Activated T-cell treated with anti-CD3 and anti-CD28 coated beads, Interleukin-2, amount 50 U/mL, for 48 hours (primary cell): ENCODE measurements at places on chromosomes 6 and 20.

DNA sequence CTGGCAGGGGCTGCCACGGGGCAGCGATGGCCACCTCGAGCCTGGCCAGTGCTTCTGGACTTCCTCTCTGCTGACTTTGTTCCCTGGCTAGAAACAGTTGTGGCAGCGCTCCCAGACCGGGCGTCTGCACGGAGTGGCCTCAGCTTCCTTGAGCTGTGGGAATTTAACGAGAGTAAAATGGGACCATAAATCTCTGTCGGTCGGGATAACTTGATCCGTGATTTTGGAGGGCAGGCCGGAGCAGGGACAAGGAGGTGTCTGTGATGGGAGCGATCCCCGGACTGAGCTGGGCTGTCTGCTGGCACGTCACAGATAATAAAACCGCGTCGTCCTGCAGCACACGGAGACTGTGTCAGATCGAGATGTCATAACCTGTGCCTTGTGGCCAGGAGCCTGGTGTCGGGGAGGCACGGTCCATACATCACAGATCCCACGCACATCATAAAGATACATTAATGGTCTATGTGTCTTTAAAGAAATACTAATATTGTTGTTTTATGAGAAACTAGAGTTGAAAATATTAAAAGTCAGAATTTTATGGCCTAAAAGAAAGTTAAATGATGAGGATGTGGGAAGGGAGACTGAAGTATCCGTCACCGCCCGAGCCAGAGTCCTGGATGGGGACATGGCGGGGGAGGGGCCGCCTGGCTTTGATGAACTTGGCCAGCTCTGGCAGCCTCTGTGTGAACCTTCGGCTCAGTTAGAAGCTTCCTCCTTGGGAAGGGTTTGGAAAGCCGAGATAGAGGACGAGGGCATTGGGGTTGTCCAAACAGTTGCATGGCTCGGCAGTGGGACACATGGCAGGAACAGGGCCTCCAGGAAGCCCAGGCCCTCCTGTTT is 6.5 kb upstream of the RBBP8NL start:
- no peak for DNase-seq

- no peak for DNase-seq
These were observed 676.6 kb downstream of the DHX35 start for GRCh38 chr20:39638731-39639130.

- DNase-seq = no peak
These were observed 144.9 kb downstream of the AIG1 start for GRCh38 chr6:143205585-143205984.

DNA sequence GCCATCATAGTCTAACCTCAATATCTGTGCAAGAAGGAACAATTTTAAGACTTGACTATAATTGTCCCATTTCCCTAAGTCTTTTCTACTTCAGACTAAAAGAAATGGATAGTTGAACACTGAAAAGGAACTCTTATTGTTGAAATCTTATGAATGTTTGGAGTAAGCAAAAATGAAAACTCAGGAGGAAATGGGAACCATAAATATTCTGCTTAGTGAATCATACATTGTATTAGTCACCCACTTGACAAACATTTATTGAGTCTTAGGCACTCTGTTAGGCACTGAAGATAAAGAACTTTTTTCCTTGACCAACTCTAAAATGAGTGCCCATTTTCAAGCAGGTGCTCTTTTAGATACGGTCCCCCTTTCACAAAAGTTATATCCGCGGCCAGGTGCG is 8.7 kb downstream of the CCDC170 start:
- DNase-seq = no peak

DNA sequence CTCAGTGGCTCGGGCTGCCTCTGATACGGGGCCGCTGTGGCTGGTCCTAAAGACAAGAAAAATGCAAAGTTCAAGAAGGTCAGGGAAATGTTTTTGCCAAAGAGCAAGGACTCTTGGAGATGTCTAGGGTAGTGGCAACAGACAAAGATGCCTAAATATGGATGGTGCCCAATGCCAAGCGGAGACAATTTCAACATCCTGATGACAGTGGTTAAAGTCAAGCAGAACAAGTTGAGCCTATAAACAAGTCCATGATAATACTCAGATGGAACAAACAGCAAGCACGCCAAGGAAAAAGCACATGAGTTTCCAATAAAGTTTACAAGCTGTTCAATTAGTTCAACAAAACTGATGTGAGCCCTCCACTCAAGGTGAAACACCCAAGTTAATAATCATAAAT is 51.1 kb downstream of the SLC22A1 start:
- no peak for DNase-seq

GRCh38 chr20:2139250-2139649 is 37.6 kb downstream of the STK35 start:
- no peak for DNase-seq

- DNase-seq = no peak
These were observed 24.2 kb upstream of the FRMD1 start for GRCh38 chr6:168103050-168103830.

GRCh38 chr6:7198833-7199800 is 91.4 kb downstream of the RREB1 start:
- no peak for DNase-seq

- no peak for DNase-seq
These were observed 15.2 kb downstream of the PRND start for GRCh38 chr20:4736875-4737274.

DNA sequence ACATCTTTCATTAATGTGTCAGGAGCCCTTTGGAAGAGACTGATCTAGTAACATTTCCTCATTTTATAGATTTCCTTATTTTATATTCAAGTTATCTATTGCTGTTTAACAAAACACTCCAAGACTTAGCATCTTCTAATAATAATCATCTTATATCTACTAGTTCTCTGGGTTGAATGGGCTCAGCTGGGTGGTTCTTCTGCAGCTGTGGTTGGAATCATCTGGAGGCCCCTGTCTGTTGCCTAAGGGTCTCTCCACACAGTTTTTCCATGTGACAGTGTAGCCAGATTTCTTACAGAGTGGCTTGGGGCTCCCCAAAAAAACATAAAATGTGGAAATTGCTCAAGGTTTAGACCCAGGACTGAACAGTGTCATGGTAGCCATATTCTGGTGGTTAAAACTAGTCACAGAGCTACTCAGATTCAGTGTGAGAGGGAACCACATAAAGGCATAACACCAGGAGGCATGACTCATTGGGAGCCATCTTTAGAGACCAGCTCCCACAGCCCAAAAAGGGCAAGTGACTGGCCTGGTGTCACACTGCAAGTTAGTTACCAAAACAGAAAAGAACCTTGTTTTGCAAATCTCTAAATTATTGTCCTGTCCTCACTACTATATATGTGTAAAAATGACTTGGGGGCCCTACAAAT is 11.5 kb downstream of the SLC2A10 start:
- no peak for DNase-seq

GRCh38 chr6:107763946-107764345 is 60.2 kb downstream of the SCML4 start:
- no peak for DNase-seq

- no peak for DNase-seq
These were observed 363.2 kb upstream of the MARCKS start for GRCh38 chr6:113493991-113494390.

DNA sequence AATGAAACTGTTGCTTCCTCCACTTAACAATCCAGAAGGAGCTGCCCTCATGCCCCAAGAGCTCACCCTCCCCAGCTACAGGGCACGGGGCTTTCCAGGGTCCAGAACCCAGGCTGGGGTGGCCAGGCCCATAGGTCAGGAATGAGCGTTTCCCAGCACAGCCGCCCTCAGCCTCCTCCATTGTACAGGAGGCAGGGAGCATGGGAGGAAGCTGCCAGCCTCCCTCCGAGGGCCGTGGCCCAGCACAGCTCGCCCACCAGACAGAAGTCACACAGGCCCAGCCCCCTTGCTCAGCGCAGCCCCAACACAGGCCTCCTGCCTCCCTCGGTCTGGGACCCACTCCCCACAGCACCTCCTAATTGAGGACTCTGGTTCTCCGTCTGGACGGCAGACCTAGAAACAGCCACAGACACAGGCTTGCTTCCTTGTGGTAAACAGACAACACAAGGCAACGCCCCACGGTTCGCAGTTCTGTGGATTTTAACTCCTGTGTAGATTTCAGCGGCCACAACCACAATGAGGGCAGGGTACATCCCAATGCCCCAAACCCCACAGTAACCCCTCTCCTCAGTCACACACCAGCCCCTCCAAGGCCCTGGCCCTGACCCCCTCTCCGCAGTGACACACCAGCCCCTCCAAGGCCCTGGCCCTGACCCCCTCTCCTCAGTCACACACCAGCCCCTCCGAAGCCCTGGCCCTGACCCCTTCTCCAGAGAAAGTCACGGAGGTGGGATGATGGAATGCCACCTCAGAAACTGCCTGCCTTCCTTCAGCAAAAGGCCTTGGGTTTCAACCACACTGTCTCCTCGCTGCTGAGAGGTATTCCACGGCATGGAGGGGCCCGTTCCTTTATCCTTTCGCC is 173.5 kb downstream of the DLL1 start:
- DNase-seq = no peak
